Progenitor cell of endocrine pancreas (in vitro differentiated cells): ENCODE measurements at places on chromosomes 5 and 9.

GRCh38 chr9:124322618-124323432 lies 65.1 kb downstream of the NEK6 start:
- H3K27ac ChIP-seq, result no peak overlapping the region
- no peak overlapping the region for H3K4me3 ChIP-seq
- no peaks in the 10 kb centered on the region for H3K4me1 ChIP-seq
- no peak for DNase-seq
- no peaks in the 10 kb centered on the region for H3K27me3 ChIP-seq

DNA sequence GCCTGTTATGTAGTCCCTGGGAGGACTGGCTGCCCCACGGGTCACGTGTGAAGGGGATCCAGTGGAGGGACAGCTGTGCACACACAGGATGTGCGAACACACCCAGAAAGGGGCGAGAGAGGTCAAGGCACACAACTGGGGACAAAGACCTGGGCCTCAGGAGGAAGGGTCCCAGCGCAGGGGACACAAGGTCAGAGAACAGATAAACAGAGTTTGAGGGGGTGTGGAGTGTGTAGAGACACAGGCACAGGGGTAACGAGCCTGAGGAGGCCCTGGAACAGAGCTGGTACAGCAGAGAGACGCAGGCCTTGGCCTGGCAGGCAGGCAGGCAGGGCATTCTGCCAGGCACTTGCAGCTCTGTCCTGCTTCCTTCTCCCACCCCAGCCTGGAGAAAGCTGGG lies 14.8 kb upstream of the PSMD5 start:
- H3K27me3 ChIP-seq, result no peaks in the 10 kb centered on the region
- no peak for DNase-seq
- peaks cover 5% of the 10 kb centered on the region for H3K36me3 ChIP-seq
- H3K4me3 ChIP-seq, result no peak overlapping the region
- H3K27ac ChIP-seq, result peak overlapping the region; percentile 49

GRCh38 chr5:161027763-161028162 lies 175.8 kb upstream of the ATP10B start:
- H3K36me3 ChIP-seq, result no peaks in the 10 kb centered on the region
- DNase-seq, result no peak
- no peaks in the 10 kb centered on the region for H3K27me3 ChIP-seq

DNA sequence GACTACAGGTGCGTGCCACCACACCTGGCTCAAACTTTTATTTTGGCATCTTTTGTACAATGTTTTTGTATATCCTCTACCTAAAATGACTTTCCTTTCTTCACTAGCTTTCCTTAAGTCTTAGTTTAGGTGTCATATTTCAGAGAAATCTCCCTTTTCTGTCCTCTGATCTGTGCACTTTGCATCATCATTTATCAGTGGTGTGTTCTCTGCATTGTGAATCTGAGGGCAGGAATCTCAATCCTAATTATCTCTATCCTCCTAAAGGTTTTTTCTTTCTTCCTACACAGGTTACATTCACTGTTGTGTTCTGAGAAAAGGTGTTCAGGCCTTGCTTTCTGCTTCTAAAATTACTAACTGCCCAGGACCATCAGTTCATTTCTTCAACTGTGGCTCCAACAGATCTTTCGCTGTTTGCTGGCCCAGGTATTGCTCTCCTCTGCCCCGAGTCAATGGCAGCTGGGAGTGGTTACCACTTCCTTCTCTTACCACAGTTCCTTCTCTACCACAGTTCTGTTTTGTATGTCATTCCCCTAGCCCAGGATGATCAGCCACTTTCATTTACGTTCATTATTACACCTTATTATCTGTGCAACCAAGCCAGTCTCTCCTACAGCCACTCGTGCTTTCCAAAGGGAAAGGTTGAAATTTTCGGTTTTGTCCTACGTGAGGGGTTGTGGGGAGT lies 14.0 kb downstream of the TGFBR1 start:
- H3K27ac ChIP-seq, result no peak overlapping the region
- no peaks in the 10 kb centered on the region for H3K27me3 ChIP-seq
- DNase-seq, result no peak
- no peaks in the 10 kb centered on the region for H3K36me3 ChIP-seq
- peaks cover 15% of the 10 kb centered on the region for H3K4me1 ChIP-seq
- H3K4me3 ChIP-seq, result no peak overlapping the region
